Dermis microvascular lymphatic vessel endothelial cell (primary cell): ENCODE measurements at places on chromosomes 6 and 20. TPM values are rescaled to one million over a fixed set of nuclear protein-coding genes. Genes with fewer than 3 reads are reported as not detected.

Gene SYCP2L
- total RNA-seq: not detected in 2 replicates

DNA sequence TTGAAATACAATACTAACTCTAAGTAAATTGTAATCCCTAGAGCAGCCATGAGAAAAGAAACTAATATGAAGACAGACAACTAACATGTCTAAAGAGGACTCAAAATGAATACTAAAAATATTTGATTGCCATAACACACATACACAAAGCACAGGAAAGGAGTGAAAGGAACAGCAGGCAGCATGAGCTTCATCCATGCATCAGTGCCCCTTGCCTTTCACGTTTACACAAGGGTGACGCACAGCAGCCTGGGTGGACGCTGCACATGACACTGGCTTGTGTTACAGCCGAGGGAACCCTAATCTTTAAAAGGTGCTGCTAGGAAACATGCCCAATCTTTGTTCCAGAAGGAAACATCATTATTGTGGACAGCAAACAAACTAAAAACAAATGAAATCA, 123.5 kb downstream of the MAN1A1 start:
- DNase-seq: no peak

GRCh38 chr6:159996626-159997497, 28.0 kb downstream of the IGF2R start:
- DNase-seq: no peak

DNA sequence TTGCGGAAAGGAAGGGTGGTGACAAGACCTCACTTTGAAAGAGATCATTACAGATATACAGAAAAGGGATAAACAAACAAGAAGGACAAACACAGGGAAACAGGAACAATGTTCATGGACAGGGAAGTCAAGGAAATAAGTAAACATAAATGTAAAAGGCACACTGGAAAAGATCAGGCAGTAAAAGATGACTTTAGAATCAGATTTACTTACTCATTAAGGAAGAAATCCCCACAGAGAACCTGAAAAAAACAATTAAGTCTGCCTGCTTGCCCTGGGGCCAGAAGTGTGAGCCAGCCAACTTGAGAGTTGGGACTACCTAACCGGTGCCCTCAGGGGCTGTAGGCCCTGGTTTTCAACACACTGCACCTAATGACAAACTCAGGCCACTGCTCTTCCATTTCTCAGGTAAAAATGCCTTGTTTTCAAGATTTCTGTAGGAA, 1.7 kb downstream of the APMAP start:
- DNase-seq: no peak

GRCh38 chr6:10196090-10196489, 218.8 kb downstream of the TFAP2A start:
- no peak for DNase-seq

Gene RIMS1
- 21.2 and 34.4 TPM in 2 replicates for total RNA-seq

DNA sequence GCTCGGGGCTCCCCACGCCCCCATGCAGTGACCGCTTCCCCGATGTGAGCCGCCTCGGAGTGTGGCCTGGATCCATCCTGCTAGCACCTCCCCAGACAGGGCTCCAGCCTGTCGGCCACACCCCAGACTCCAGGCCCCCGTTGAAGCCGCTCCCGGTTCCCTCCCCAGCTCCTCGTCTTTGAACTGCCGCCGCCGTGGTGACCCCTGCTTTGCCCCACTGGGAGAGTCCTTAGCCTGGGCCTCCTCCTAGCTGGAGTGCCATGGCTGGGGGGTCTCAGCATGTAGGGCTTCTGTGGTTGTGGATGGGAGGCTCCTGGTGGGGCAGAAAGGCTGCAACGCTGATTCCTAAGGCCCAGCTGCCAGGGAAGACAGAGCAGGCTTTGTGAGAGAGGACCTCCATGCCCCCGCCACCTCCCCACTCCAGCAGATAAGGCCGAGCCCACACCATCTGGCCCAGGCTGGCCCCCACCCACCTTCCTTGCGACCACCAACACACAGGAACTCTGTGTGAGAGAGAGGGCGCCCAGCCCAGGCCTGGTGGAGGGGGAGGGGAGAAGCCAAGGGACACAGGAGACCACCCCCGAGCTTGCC, 11.4 kb downstream of the FOXS1 start:
- DNase-seq: no peak

Gene TMC2
- not detected in 2 replicates for total RNA-seq

GRCh38 chr6:105207524-105208269, 27.9 kb upstream of the POPDC3 start:
- DNase-seq: no peak

GRCh38 chr6:76441875-76442274, 369.4 kb upstream of the IMPG1 start:
- DNase-seq: no peak

Gene BMP6
- total RNA-seq: 72.8 and 153 TPM in 2 replicates

Gene TMEM170B
- total RNA-seq: 1.4 and 1.6 TPM in 2 replicates

DNA sequence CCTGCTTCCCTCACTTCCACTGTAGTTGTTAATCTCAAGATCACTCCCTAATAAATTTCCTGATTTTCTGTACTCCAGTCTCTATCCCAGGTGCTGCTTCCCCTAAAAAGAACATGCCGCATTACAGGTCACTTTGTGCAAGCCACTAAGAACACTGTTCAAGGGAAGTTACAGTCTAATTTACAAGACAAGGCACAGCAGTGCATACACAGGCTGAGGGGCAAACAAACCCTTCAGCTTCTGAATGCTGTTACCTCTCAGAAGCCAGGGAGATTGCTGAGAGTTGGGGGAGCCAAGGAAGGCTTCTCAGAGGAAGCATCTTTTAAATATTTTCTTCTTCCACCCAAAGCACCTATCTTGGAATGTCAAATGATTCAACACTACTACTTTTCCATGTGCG, 445.3 kb upstream of the FLRT3 start:
- DNase-seq: no peak
